Amniotic stem cell (primary cell): ENCODE measurements at places on chromosomes 11 and 22.

GRCh38 chr11:61901397-61901796 is 10.1 kb upstream of the FADS3 start:
- no peak for DNase-seq

GRCh38 chr11:31780480-31780971 is 30.6 kb downstream of the PAX6 start:
- no peak for DNase-seq

DNA sequence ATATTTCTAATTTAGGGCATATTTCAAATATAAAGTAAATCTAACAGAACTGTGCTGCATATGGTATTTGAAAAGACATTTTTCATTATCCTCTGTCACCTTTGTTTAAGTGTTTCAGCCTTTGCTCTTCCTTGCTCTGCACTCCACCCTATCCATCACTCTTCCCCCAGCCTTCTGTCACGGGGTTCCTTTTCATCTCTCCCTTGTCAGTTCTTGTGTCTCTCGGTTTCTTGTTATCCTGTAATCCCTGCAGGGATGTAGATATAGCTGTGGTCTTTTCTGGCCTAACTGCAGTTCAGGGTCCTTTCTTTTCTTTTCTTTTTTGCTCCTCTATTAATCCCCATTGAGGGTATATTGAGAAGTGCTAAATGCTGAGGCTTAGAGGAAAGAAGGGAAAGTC is 261.9 kb downstream of the DCDC1 start:
- DNase-seq, result no peak

DNA sequence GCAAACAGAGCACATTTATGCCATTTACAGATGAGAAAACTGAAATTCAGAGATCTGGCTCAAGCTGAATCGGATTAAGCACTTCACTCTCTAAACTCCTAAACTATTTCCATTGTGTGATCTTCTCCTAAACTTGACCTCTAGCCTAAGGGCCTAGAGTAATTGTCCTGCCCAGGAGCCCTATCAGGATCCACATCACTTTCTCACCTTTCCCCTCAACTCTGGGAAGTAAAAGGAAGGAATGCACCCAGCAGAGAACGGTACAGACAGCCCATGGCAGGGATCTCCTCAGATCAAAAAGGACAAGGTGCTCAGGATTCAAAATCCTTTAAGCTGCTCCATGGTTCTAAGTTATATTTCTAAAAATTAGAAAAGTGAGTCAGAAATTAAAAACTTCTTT is 102.7 kb downstream of the ABTB2 start:
- no peak for DNase-seq

GRCh38 chr11:26948881-26949280 is 45.0 kb upstream of the FIBIN start:
- DNase-seq, result no peak

DNA sequence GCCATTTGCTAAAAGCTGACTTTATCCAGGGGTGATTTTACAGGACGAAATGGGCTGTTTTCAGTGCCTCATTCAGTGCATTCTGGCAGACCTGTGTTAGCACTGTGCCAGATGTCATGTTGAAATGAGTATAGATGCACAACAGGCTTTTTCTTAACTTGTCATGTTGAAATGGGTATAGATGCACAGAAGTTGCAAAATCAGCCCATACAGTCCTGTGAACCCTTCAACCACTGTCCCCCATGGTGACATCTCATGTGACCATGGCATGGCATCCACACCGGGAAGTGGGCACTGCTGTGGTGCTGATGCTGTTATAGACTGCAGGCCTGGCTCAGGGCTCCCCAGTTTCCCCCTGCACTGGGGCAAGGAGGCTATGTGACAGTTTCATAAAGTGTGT is 2.5 kb downstream of the TALDO1 start:
- no peak for DNase-seq

GRCh38 chr11:64843686-64844329 is 645 bp downstream of the CDC42BPG start:
- DNase-seq, result no peak

- DNase-seq, result no peak
Measured at GRCh38 chr22:37376643-37377042, 50.6 kb downstream of the ELFN2 start.

DNA sequence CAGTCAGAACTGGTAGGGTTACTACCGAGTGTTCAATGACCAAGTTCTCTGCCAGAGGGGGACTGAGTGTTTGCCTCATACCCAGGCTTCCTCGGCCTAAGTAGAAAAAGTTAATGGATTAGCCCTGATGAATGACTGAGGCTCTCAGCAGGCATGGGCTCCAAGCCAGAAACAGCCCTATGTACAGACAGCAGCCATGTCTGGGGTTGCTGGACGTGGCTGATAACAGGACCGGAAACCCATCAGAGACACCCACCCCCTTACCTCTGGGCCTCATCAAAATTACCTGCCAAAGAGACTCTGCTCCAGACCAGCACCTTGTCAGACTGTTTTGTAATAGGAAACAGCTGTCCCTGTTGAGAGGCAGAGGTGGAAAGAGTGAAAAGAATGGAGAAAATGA is 351.4 kb downstream of the ETS1 start:
- no peak for DNase-seq
